ENCODE measurements at places on chromosomes 1 and 21.

- DNase-seq = peak; percentile 27
Observed at GRCh38 chr1:61853583-61853982, 111.3 kb downstream of the PATJ start.

- no peak for DNase-seq
Observed at GRCh38 chr1:36737038-36737555, 254.4 kb upstream of the CSF3R start.

DNA sequence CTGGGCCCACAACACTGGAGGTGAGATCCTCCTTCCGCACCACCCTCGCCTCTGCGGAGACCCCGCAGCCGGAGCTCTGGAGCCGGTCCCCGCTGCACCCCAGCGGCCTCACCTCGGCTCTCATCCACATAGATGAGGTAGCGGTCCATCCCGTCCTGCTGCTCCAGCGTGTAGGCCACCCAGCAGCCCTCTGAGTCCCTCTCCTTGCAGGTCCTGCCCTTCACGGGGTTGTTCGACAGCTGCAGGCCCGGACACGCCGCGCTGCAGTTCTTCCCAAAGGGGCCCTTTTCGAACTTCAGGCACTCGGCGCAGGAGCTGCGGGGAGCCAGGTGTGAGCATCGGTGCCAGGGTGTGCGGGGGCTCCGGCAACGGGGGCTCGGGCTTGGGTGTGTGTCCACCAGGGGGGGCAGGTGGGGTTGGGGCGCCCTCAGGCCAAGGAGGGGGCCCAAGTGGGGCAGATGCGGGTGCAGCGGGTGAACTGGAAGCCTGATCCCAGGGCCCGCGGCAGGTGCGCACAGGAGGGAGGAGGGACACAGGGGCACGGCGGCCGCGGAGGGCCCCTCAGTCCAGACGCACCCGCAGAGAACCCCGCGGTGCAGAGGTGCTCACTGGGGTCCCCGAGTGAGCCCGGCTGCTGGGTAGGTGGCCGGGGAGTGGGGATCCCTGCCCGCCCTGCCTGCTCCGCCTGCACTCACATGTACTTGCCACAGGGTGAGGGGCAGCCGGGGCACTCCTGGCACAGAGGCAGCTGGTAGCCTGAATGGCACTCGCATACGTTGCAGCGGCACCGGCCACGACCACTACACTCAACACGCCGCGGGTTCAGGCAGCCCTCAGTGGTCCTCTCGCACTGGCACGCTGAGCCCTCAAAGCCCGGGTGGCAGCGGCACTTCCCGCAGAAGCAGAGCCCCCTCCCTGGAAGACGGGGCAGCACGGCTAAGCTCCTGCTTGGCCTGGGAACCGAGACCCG, 15.4 kb upstream of the PTTG1IP start:
- no peak for DNase-seq

DNA sequence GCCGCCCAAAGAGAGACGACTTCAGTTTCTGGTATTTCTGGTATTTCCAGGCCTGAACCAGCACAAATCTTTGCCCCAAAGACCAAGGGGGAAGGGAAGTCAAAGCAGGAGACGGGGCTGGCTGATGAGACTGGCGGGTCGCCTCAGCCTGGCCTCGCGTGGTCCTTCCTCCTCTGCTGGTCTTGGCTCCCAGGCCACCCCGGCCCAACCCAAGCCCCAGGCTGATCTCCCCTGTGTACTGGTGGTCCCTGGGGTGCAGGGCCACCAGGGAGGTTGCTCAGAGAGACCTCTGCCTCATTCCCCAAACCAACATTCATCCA, 19.9 kb downstream of the WNT4 start:
- DNase-seq = no peak

DNA sequence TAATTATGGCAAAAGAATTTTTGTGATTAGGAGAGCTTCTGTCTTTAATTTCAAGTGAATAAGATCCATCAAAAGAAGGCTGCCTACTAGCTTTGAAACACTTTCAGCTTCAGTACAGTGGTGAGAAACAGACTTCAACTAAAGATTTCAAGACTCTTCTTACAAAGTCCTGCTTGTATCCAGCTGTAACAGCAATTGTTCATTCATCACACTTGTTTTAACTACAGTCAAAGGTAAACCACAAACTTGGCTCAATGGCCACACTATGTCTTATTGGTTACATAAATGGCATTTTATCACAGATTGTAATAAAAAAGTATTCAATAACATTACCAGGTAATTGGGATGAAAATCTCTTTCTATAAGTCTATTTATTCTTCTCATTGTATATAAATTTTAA, 59.2 kb downstream of the WARS2 start:
- no peak for DNase-seq

DNA sequence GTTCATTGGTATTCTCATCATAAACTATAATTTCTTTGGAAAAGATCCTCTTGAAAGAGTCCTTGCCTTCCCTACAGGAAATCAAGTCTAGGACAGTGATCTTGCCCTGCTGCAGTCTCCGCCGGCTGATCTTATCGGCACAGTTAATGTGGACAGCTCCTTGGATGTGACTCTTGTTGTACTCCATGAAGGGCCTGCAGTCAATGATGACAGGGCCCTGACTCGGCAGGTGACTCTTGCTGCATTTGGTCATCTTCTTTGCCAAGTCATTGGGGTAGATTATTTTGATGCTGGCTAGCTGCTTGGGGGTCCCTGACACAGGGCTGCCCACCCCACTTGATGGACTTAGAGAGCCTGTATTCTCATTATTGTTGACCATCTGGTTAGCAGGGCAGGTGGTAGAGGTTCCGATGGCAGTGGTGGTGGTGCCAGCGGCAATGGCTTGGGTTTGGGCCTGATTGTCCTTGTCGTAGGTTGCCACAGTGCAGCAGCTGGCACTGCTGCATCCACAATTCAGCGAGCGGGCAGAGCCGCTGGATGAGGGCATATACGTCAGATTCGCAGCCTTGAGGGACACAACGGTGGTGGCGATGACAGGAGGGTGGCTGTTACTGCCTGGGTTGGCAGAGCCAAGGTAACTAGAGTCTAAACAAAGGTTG, 2.7 kb downstream of the DUSP10 start:
- no peak for DNase-seq

DNA sequence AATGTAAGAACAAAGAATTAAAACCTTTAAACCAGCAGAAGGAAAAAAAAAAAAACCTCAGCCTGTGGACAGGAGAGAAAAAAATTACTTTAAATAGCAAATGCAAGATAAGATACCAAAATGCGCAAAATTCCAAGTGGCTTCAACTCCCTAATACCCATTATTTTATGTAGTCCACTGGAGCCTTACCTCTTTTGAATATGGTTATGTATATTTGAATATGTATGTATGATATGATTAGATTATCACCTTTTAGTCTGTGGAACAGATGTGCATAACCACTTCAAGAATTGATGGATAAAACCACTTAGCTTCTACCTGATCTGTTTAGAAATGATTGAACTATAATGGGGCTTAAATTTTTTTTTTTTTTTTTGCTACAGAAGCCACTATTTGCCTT, 52.4 kb upstream of the C1orf115 start:
- no peak for DNase-seq

DNA sequence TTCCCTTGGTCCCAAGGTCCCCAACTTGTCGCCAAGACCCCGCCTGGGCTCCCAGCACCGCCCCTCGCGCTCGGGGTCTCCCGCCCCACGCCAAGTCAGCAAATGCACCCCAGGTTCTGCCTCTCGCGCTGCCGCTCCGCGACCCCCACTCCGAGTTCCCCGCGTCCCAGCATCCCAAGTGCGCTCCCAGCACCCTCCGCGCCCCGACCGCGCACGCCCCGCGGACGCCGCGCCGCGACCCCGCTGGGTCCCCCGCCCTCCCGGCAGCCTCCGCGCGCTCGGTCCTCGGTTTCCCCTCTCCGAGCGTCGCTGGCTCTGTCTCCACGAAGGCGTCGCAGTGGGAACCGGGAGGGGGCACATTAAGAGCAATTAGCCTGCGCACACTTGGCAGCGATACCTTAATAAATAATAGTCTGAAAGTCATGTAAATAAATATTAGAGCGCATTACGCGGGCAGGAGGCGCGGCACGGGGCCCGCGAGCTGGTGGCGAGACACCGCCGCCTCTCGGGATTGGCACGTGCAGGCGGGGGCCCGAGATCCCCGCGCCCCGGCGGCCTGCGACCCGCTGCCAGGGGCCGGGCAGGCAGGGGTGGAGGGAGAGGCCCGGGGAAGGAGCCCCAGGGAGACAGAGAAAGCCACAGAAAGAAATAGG, 75.9 kb downstream of the VWA5B1 start:
- no peak for DNase-seq

GRCh38 chr1:87331365-87332241, 2.9 kb downstream of the LMO4 start:
- peak; percentile 83 for DNase-seq

GRCh38 chr21:26087223-26087918, 83.2 kb downstream of the APP start:
- DNase-seq = no peak

DNA sequence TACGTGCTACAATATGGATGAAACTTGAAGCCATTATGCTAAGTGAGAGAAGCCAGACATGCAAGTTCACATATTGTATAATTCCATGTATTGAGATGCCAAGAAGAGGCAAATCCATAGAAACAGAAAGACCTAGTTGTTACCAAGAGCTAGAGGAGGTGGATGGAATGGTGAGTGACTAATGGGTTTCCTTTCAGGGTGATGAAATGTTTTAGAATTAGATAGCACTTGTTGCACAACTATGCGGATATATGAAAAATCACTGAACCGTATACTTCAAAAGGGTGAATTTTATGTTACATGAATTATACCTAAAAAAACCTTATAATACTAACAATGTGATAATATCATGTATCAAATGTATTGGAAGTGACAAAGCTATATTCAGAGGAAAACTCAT, 18.1 kb downstream of the EPHA10 start:
- DNase-seq = no peak

DNA sequence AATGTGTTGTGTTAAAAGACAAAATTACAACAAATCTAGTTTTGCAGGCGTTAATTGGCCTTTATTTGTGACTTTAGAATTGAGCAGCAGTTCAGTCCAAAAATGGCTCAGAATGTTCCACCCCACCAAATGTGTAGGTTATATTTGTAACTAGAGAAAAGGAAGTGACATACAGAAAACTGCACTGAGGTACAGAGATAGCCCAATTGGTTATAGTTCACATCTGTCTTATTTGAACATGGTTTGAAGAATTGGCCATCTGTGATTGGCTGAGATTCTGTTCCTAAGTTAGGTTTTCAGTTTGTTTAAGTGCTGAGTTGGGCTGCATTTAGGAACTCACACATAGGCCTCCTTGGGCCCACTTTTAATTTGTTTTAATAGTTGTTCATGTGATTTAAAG, 12.0 kb upstream of the FMO2 start:
- DNase-seq = no peak

- no peak for DNase-seq
Observed at GRCh38 chr1:37137601-37138000, 103.3 kb upstream of the GRIK3 start.

GRCh38 chr21:41250519-41250918, 66.1 kb upstream of the FAM3B start:
- no peak for DNase-seq

GRCh38 chr1:112320058-112320457, 76.0 kb upstream of the CTTNBP2NL start:
- no peak for DNase-seq

GRCh38 chr1:169853341-169853740, 40.4 kb downstream of the SCYL3 start:
- DNase-seq = peak; percentile 71

- no peak for DNase-seq
Observed at GRCh38 chr1:179815641-179816040, 62.0 kb downstream of the TOR1AIP2 start.

DNA sequence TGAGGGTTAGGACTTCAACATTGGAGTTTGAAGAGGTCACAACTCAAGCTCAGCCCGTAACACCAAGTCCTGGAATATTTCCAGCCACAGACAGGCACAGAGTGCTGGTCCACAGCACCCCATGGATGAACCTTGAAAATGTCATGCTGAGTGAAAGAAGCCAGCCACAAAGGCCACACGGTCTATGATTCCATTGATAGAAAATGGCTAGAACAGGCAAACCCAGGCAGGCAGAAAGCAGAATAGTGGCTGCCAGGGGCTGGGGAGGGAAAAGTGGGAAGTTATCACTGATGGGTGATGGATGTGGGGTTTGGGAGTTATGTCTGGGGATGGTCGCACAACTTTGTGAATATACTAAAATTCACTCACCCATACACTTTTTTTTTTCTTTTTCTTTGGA, 21.3 kb downstream of the MX1 start:
- no peak for DNase-seq

DNA sequence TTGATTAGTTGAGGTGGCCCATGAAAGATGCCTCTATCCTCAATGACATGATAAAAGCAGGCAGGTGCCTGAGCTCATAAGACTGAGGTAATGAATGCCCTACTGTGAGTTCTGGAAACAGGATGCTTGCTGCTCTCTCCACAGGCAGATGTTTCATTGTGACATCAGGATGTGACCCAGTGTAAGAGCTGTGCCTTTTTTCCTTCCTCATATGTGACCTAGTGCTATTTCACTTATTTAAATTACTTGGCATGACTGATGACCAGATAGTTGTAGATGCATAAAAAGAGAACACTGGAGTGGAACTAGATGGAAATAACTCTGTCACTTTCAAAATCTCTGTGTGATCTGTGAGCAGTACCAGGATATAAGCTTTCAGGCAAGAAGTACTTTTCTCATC, 31.9 kb downstream of the KIF14 start:
- DNase-seq = peak; percentile 7

DNA sequence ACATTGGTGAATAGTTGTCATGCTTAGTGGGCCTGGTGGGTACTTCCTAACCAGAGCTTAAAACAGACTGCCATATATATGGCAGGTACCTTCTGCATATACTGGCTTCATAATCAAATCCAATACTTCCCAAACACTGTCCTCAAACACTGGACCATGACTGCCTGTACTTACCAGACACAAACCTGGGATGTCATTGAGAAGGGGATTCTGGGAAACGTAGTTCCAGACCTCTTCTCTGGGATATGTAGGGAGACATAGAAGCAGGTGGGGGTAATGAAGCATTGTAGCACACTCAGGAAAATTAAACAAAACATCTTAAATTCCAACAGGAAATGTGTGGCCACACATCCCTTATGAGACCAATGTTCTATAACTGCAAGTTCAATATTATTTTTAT, 76.5 kb upstream of the ADAMTS5 start:
- no peak for DNase-seq

DNA sequence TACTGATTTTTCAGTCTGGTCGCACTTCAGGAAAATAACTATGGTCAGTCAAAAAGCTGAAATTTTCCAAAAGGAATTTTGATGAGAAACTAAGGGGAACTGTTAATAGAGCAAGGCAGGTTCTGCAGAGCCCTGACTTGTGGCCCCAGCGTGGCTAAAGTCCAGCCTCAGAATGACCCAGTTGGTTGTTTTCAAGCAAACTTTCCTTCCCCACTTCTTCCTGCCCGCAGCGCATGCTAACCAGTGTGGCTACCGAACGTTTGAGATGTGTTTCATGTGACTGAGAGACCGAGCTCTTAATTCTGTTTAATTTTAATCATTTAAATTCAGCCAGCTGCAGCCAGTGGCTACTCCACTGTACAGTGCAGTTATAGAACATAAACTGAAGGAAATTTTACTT, 6.2 kb upstream of the IL10RB start:
- no peak for DNase-seq

- DNase-seq = no peak
Observed at GRCh38 chr1:172781513-172782140, 122.7 kb downstream of the FASLG start.
